ENCODE measurements at places on chromosomes 5 and 9.

DNA sequence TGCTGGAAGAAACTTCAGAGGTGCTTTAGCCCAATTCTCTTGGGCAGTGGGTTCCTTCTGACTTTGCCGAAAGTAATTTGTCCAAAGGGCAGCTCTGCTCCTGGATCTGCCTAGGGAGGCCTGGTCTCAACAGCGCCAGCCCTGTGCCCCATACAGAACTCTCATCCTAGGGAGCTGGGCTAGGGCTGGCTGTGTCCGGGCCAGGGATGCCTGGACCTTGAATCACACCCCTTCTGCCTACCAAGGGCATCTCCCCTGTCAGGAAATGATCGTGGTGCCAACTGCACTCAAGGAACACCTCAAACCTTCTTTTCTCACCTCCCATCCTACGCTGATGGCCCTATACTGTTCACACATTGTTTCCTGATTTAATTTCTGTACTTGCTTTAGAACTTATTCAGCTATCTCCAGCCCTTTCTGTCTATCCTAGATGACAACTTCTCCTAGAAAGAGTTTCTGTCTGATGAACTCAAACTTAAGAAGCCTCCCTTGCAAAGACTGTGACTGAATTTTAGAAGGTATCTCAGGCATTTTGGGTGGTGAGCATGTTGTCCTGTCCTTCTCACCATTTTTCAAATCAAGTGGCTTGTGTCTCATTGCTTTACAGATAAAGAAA is 37.4 kb upstream of the NFIB start:
- DNase-seq = no peak
- no peaks in the 10 kb centered on the region for H3K36me3 ChIP-seq
- H3K27me3 ChIP-seq = peaks cover 91% of the 10 kb centered on the region
- no peak overlapping the region for H3K4me3 ChIP-seq

GRCh38 chr5:30596495-30597064 is 596.9 kb upstream of the CDH6 start:
- H3K27ac ChIP-seq = no peak overlapping the region
- H3K36me3 ChIP-seq = no peaks in the 10 kb centered on the region
- no peak overlapping the region for H3K4me3 ChIP-seq
- H3K4me1 ChIP-seq = no peaks in the 10 kb centered on the region
- DNase-seq = no peak

DNA sequence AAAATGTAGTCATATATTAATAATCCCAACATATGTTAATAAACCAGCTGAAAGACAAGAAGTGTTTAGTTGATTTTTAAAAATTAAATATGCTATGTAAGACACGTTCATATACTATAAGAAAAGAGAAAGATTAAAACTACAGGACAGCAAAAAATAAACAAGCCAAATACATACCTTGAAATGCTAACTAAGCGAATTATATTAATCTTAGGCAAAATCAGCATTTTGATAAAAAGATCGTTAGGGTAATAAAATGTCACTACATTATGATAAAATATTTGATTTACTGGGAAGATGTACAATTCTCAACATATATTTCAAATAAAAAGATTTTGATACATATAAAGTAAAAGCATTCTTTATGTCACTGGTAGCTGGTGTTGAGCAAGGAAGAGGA is 938.3 kb downstream of the PTPRD start:
- no peak for DNase-seq
- no peaks in the 10 kb centered on the region for H3K36me3 ChIP-seq
- H3K27ac ChIP-seq = no peak overlapping the region
- H3K27me3 ChIP-seq = no peaks in the 10 kb centered on the region
- no peaks in the 10 kb centered on the region for H3K4me1 ChIP-seq

DNA sequence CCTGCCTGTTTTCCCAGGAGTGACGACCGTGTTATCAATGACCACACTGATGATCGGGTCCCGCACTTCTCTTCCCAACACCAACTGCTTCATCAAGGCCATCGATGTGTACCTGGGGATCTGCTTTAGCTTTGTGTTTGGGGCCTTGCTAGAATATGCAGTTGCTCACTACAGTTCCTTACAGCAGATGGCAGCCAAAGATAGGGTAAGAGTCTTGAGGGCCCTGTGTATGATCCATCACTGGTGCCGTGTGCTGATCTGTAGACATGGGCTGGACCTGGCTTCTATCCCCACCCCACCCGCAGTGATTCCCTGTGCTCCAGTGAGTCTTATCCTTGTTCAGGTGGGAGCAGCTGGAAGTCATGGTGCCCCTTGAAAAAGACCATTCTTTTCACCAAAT is 26.0 kb downstream of the GABRP start:
- H3K36me3 ChIP-seq = no peaks in the 10 kb centered on the region
- no peak overlapping the region for H3K27ac ChIP-seq
- H3K4me1 ChIP-seq = no peaks in the 10 kb centered on the region
- no peak overlapping the region for H3K4me3 ChIP-seq

Measured in common myeloid progenitor, CD34-positive (primary cell).